ENCODE measurements at places on chromosomes 7 and 10.

- H3K36me3 ChIP-seq, result peaks cover 19% of the 10 kb centered on the region
- peak; percentile 42 for DNase-seq
- H3K4me3 ChIP-seq, result no peak overlapping the region
- H3K27me3 ChIP-seq, result no peaks in the 10 kb centered on the region
- no peaks in the 10 kb centered on the region for H3K4me1 ChIP-seq
- H3K27ac ChIP-seq, result no peak overlapping the region
Measured at GRCh38 chr10:79310911-79311573, 36.2 kb upstream of the PPIF start.

GRCh38 chr7:1418505-1419309, 40.6 kb downstream of the MICALL2 start:
- peaks cover 4% of the 10 kb centered on the region for H3K4me1 ChIP-seq
- H3K4me3 ChIP-seq, result no peak overlapping the region
- DNase-seq, result peak; percentile 78
- H3K36me3 ChIP-seq, result no peaks in the 10 kb centered on the region
- no peak overlapping the region for H3K27ac ChIP-seq

DNA sequence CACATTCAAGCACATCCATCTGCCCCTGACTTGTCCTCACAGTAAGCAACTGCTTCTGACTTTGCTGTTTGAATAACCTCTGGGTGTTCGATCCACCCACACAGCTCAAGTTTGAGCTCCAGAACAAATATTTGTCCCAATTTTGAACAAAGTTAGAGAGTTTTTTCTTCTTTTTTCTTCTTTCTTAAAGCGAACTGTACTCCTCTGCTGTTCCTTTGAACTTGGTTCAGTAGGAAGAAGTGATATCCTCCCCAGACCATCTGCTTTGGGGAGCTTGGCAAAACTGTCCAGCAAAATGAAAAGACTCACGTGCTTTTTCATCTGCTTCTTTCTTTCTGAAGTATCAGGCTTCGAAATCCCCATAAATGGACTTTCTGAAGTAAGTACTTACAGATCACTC, at the start of gene ITIH2:
Gene ITIH2 (plus strand): TSS at position 177 of the 400 bp plus-strand sequence. CDS start 119 bp downstream, at position 296.
- H3K36me3 ChIP-seq, result no peaks in the 10 kb centered on the region
- no peaks in the 10 kb centered on the region for H3K4me1 ChIP-seq
- no peak for DNase-seq
- no peak within 1 kb of the TSS for H3K27ac ChIP-seq
- no peaks in the 10 kb centered on the region for H3K27me3 ChIP-seq

GRCh38 chr10:124329941-124330340, 88.8 kb downstream of the OAT start:
- no peak overlapping the region for H3K27ac ChIP-seq
- no peaks in the 10 kb centered on the region for H3K36me3 ChIP-seq
- H3K4me1 ChIP-seq, result no peaks in the 10 kb centered on the region
- no peaks in the 10 kb centered on the region for H3K27me3 ChIP-seq
- H3K4me3 ChIP-seq, result no peak overlapping the region

DNA sequence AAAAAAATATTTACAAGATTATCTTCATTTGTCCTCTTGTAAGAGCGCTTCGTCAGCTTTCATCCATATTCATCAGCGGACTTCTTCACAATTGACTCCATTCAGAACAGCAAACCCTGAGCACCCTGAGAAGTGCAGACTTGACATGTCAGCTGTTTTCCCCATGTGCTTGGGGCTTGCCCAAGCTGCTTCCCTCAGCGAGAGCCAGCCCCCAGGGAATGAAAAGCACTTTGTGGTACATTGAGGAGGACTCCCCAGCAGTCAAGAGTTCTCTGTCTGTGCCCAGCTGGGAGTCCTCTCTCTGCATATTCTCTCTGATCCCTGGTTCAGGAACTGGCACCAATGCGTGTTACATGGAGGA, 22.7 kb downstream of the HKDC1 start:
- no peak for DNase-seq
- no peaks in the 10 kb centered on the region for H3K36me3 ChIP-seq
- no peak overlapping the region for H3K27ac ChIP-seq
- no peak overlapping the region for H3K4me3 ChIP-seq
- H3K4me1 ChIP-seq, result no peaks in the 10 kb centered on the region
- H3K27me3 ChIP-seq, result no peaks in the 10 kb centered on the region

GRCh38 chr7:115707258-115708012, 323.1 kb downstream of the TFEC start:
- H3K36me3 ChIP-seq, result no peaks in the 10 kb centered on the region
- DNase-seq, result no peak
- H3K27me3 ChIP-seq, result peaks cover 7% of the 10 kb centered on the region
- no peak overlapping the region for H3K4me3 ChIP-seq
- no peak overlapping the region for H3K27ac ChIP-seq

- H3K4me3 ChIP-seq, result no peak overlapping the region
- no peaks in the 10 kb centered on the region for H3K36me3 ChIP-seq
- no peaks in the 10 kb centered on the region for H3K27me3 ChIP-seq
- DNase-seq, result no peak
Measured at GRCh38 chr10:968546-969199, 19.6 kb upstream of the GTPBP4 start.

GRCh38 chr10:124993736-124994451, 52.0 kb downstream of the ZRANB1 start:
- H3K27me3 ChIP-seq, result no peaks in the 10 kb centered on the region
- DNase-seq, result no peak
- peaks cover 9% of the 10 kb centered on the region for H3K4me1 ChIP-seq
- H3K27ac ChIP-seq, result no peak overlapping the region

- no peak overlapping the region for H3K27ac ChIP-seq
- DNase-seq, result peak; percentile 51
- no peaks in the 10 kb centered on the region for H3K4me1 ChIP-seq
- H3K36me3 ChIP-seq, result no peaks in the 10 kb centered on the region
- no peaks in the 10 kb centered on the region for H3K27me3 ChIP-seq
Measured at GRCh38 chr7:37732253-37732652, 48.7 kb downstream of the GPR141 start.

GRCh38 chr7:103915680-103916357, 73.6 kb downstream of the RELN start:
- no peak for DNase-seq
- no peaks in the 10 kb centered on the region for H3K36me3 ChIP-seq
- H3K27ac ChIP-seq, result no peak overlapping the region
- no peaks in the 10 kb centered on the region for H3K4me1 ChIP-seq
- no peaks in the 10 kb centered on the region for H3K27me3 ChIP-seq

DNA sequence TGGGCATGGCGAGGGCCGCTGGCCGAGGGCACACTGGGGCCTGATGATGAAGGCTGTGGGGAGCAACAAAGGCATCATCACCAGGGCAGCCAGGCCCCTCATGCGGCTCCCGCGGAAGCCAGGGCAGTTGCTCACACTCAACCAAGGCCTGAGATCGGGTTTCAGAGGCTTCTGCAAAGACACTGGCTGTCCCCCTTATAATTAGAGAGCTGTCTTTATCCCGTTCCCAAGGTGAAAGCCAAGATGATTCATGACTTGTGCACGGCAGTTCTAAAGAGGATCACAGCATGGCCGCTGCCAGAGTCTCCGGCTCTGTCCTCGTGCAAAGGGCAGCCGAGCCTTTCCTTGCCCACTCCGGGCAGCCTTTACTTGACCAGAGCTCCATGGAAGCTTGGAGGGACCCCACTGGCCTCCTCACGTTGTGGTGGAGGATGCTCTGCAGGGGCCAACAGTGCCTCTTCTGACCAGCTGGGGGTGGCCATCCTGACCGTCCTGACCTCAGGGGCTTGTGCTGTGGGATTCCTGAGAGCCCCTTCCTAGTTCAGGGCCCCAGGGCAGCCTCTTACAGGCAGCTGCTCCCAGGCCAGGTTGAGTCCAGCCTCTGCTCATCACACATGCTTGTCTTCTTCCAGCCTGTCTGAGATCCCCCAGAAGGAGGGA, 82.3 kb downstream of the PRKAG2 start:
- H3K4me3 ChIP-seq, result no peak overlapping the region
- H3K36me3 ChIP-seq, result no peaks in the 10 kb centered on the region
- H3K27me3 ChIP-seq, result 0 out of 2 replicates have a peak, but pooled peaks cover 5% of the 10 kb centered on the region

DNA sequence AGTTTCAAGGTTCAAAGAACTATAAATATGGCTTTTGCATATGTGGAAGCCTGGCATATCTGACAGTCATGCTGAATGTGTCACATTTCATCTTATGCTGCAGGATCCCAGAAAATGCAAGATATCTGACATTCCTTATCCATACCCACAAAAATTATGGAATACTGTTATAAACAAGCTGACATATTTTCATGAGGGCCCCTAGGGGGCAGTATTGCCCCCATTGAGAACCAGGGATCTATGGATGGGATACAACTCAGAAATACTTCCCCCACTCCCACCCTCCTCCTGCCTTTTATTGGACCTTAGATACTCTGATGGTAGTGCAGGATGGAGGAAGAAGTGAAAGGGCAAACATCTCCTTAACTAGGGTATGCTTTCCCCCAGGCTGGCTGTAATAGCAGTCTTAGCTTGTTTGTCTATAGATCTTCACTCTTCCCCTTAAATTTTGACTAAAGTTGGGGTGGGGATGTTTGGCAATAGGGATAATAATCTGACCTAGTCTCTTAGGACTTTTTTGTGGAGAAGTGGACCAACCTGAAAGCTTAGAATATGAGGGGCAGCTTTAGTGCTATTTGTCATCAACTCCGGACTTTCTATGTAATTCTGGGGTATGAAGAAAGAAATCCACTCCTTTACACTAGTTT, 3.5 kb upstream of the GNGT1 start:
- no peak overlapping the region for H3K27ac ChIP-seq
- H3K4me3 ChIP-seq, result no peak overlapping the region
- H3K27me3 ChIP-seq, result no peaks in the 10 kb centered on the region

DNA sequence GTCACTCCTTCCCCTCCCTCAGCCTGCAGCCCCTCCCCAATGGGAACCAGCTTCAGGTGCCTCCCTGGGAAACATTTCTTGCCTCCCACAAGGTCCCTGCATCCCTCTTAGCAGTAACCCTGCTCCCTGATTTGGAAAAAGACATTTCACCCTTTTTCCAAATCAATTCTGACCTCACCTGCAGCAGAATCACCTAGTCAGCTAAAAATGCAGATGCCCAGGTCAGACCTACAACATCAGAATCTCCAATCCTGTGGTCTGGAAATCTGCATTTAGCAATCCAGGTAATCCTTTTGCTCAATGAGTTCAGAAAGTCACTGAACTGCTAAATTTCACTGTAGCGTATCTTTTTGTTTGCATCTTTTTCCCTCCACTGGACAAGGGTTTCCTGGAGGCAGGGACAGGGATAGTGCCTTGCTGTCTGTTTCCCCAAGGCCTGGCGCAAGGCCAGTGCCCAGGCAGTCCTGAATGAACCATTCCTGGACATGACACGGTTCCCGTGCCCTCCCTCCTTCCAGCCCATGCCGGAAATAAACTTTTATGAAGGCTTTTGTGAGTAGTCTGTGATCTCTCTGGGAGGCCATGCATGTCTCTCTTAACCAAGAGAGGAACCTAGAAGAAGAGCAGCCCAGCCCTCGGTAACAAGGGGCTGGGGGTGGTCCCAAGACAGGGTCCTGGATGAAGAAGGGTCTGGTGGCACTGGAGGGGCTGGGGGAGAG, 44.0 kb downstream of the COL13A1 start:
- no peaks in the 10 kb centered on the region for H3K36me3 ChIP-seq
- no peaks in the 10 kb centered on the region for H3K27me3 ChIP-seq
- H3K4me1 ChIP-seq, result peaks cover 27% of the 10 kb centered on the region
- no peak overlapping the region for H3K4me3 ChIP-seq
- peak overlapping the region; percentile 56 for H3K27ac ChIP-seq

DNA sequence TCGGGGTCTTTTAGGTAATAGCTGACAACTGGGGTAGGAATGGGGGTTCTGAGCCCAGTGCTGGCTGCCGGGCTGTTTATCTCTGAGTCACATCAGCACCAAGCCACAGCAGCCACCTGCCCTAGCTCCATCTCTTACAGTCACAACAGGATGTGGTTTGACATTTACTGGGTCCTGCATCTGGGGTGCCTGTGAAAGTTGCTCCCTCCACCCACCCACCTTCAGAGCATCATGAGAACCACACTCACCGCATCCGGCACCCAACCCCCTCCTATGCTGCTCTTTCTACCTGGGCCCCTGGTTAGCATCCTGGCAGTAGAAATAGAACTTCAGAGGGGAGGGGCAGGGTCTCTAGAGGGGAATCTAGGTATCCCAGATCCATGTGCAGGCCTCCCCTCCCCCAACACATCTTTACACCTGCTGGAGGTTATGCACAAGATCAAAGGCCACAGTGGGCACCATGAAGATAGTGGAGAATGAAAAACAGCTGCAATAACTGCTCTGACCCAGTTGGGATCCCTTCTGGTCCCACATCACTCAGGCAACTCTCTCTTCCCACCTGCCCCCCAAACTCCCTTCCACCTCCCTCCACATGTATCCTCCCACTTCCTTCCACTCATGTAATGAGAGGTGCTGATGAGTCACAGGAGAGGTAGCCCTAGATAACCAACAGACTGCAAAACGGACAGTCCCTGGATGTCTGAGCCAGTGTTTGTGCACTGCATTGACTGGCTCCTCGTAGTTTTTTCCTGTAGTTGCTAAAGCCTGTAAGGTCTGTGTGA, 38.2 kb downstream of the PRSS2 start:
- H3K4me1 ChIP-seq, result peaks cover 27% of the 10 kb centered on the region
- H3K27me3 ChIP-seq, result no peaks in the 10 kb centered on the region
- H3K4me3 ChIP-seq, result no peak overlapping the region

DNA sequence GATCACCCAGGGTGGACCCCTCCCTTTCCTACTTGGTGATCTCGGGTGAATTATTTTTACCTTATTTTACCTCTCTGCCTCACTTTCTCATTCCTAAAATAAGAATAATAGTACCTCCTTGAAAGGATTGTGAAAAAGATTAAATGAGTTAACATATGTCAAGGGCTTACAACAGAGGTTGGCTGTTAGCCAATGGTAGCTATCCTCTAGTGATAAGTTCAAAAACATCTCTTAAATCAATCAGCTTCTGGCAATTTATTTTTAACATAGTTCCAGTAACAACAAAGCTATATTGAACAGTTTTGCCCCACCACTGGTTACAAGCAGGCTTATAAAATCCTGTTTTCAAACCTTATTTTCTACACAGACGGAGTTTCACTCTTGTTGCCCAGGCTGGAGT, 45.4 kb downstream of the TMEM168 start:
- H3K36me3 ChIP-seq, result no peaks in the 10 kb centered on the region
- H3K27me3 ChIP-seq, result no peaks in the 10 kb centered on the region
- no peaks in the 10 kb centered on the region for H3K4me1 ChIP-seq

GRCh38 chr10:118901380-118901779, 128.1 kb upstream of the NANOS1 start:
- H3K36me3 ChIP-seq, result no peaks in the 10 kb centered on the region
- peaks cover 4% of the 10 kb centered on the region for H3K4me1 ChIP-seq
- no peak overlapping the region for H3K4me3 ChIP-seq
- no peak overlapping the region for H3K27ac ChIP-seq
- DNase-seq, result no peak
